ENCODE measurements at places on chromosomes 5 and 9. TPM values are rescaled to one million over a fixed set of nuclear protein-coding genes. Genes with fewer than 3 reads are reported as not detected.

Gene RLN2
- not detected for total RNA-seq

Gene PRSS3
- total RNA-seq, result not detected

Gene LEAP2
- total RNA-seq, result 1.3 TPM

Gene PLCXD3
- 19.5 TPM for total RNA-seq

- H3K27ac ChIP-seq, result no peak overlapping the region
- DNase-seq, result no peak
- no peaks in the 10 kb centered on the region for H3K4me1 ChIP-seq
- peaks cover 4% of the 10 kb centered on the region for H3K27me3 ChIP-seq
These were observed 7.0 kb downstream of the BARHL1 start for GRCh38 chr9:132589148-132590036.

DNA sequence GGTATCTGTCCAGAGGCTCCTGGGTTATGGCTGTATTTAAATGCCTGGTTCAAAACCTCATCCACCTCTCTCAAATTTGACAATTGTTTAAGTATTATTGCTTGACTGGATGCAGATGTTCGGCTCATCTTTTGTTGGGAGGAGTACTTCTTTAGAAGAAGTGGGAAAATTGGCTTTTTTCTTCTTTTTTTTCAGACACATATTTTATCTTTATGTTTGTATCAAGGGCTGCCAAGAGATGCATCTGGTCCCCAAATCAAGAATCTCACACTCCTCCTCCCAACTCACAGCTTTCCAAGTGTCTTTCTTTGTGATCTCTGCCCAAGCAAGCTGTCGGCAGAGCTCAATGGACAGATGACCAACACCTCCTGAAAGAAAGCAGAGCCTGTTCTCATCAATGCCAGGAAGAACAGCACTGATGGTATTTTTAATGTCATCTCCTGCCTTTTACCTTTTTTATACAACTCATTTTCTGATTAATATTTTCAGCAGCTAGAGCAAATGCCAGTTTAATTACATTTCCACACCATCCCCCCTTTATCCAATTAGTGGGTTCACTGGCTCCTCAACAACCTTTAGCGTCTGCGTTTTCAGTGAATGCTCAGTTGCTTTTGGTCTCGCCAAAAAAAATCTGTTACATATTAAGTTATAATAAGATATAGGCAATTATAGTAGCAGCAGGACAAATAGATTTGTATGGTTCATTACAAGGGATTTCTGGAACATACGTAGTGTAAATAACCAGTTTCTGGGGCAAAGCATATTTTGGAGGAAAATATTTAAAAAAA lies 110.3 kb upstream of the SLIT3 start:
- no peaks in the 10 kb centered on the region for H3K27me3 ChIP-seq
- H3K36me3 ChIP-seq, result no peaks in the 10 kb centered on the region
- H3K27ac ChIP-seq, result no peak overlapping the region
- no peaks in the 10 kb centered on the region for H3K4me1 ChIP-seq

DNA sequence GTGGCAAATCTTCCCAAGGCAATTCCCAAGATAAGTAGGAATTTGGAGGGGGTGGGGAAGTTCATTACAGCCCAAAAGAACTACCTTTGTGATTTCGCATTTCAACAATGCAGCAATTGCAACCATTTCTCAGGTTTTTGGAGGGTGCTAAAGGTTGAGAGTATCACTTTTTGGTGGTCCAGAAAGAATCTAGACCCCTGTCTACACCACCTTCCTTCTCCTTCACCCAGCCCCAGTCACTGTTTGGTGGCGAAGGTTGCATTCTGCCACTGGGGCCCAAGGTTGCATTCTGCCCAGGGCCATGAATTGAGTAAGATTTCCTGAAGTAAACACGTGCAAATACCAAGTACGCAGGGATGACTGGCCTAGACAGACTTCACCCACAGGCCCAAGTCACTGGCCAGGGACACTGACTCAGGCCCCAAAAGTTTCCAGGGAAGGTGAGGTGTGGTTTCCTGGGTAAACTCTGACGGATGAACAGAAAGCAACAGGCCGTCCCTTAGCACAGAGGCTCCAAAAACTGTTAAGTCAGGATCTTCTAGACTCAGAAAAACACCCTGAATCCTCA lies 5.7 kb downstream of the PDE6A start:
- DNase-seq, result no peak
- H3K27me3 ChIP-seq, result no peaks in the 10 kb centered on the region
- no peaks in the 10 kb centered on the region for H3K4me1 ChIP-seq
- H3K36me3 ChIP-seq, result no peaks in the 10 kb centered on the region

DNA sequence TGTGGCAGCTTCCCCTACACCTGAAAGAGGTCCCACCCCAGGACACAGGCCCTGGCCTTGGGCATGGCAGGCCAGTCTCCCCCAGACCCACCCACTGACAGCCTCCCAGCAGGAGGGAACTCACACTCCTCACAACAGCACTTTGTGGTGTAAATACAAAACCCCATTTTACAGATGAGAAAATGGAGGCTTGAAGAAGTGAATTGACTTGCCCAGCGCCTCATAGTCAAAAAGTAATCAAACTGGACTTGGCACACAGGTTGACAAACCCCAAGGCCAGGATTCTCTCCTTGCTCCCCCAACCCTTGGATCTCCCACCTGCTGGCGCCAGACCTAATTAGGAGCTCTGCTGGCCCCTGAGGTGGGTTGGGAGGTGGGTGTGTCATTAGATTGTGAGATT lies 29.2 kb upstream of the NEK6 start:
- H3K4me3 ChIP-seq, result no peak overlapping the region
- H3K36me3 ChIP-seq, result no peaks in the 10 kb centered on the region
- DNase-seq, result no peak
- no peaks in the 10 kb centered on the region for H3K27me3 ChIP-seq
- no peak overlapping the region for H3K27ac ChIP-seq
- H3K4me1 ChIP-seq, result no peaks in the 10 kb centered on the region
